ENCODE measurements at places on chromosomes 6 and 20. TPM values are rescaled to one million over a fixed set of nuclear protein-coding genes. Genes with fewer than 3 reads are reported as not detected.

PTPRK gene
- total RNA-seq: 17.7 TPM

HLA-DRB5 gene
- not detected for total RNA-seq

SIRPB1 gene
- total RNA-seq: 0.51 TPM

CGA gene
- 0.21 TPM for total RNA-seq

PAX1 gene
- total RNA-seq: 0.05 TPM

IL17A gene
- total RNA-seq: not detected

PLTP gene
- 1.9 TPM for total RNA-seq
